Psoas muscle (tissue), 8 donors: ENCODE measurements at places on chromosomes 6 and 20. TPM values are rescaled to one million over a fixed set of nuclear protein-coding genes. Genes with fewer than 3 reads are reported as not detected.

GRCh38 chr6:89693207-89693606, 54.7 kb upstream of the LYRM2 start:
- no peak overlapping the region for H3K27ac ChIP-seq
- H3K4me1 ChIP-seq, result peaks cover 4% of the 10 kb centered on the region
- H3K36me3 ChIP-seq, result peaks cover 2% of the 10 kb centered on the region
- no peaks in the 10 kb centered on the region for H3K27me3 ChIP-seq

DNA sequence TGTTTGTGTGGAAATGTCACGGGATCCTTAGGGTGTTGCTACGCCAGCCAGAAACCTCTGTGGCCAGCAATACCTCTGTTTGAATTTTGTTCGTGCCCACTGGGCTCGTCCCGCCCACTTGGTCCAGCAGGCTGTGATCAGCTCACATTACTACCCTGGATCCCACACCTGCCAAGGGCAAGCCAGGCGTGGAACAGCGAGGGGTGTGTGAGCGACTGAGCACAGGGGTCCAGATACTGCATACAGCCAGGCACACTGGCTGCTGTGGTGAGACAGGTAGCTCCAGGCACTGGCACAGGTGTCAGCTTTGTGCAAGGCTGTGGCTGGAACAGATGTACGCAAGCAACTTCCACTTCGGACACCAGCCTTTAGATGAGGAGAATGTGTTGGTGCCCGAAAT, 718.9 kb downstream of the EPHA7 start:
- no peaks in the 10 kb centered on the region for H3K27me3 ChIP-seq
- H3K27ac ChIP-seq, result no peak overlapping the region
- no peaks in the 10 kb centered on the region for H3K4me1 ChIP-seq
- H3K36me3 ChIP-seq, result no peaks in the 10 kb centered on the region

GRCh38 chr6:160789263-160790027, 87.4 kb downstream of the PLG start:
- no peak for DNase-seq
- H3K36me3 ChIP-seq, result no peaks in the 10 kb centered on the region
- no peaks in the 10 kb centered on the region for H3K27me3 ChIP-seq
- H3K4me3 ChIP-seq, result no peak overlapping the region
- H3K4me1 ChIP-seq, result no peaks in the 10 kb centered on the region
- no peak overlapping the region for H3K27ac ChIP-seq

The PCSK2 gene
- total RNA-seq, result not detected
